ENCODE measurements at places on chromosomes 12 and 14.

- DNase-seq, result no peak
Observed at GRCh38 chr14:92948647-92949046, 25.7 kb downstream of the CHGA start.

DNA sequence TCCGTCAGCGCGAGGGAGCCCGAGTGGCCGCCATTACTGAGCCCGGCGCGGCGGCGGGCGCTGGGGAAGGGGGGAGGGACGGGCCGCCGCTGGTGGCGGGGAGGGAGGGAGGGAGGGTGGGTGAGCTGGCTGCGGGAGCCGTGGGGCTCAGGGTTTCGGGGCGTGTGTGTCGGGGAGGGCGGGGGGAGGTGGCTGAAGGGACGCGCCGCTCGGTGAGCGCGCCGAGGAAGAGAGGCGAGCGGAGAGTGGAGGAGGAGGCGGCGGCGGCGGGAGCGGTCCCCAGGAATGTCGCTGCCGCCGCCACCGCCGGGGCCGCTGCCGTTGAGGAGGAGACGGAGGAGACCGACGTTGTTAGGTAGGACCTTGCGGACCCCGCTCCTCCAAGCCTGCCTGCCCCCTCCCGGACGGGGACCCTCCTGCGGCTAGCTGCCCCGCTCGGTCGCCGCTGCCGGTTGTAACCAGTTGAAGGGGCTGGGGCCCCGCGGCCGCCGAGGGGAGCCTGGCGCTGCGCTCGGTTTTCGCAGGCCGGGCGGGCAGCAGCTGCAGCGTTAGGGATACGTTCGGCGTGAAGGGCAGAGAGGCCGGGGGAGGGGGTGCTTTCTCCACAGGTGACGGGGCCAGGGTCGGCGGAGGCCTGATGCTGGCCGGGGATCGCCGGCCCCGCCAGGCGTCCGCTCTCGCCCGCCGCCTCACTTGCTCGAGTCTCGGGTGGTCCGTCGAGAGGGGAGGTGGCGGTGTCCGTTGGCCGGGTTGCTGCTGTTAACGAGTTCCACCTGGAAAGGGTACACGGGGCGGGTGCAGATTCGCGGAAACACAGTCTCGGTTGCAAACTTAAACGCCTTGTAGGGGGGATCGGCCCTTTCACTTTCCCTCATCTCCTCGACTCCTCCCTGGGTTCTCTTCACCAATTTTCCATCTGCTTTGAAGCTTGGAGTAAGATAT lies at the start of gene ARHGAP5:
TSS of gene ARHGAP5 (plus strand) at position 224 of the 942 bp plus-strand sequence. CDS start 13,366 bp downstream, outside the sequence.
- peak; percentile 57 for DNase-seq

DNA sequence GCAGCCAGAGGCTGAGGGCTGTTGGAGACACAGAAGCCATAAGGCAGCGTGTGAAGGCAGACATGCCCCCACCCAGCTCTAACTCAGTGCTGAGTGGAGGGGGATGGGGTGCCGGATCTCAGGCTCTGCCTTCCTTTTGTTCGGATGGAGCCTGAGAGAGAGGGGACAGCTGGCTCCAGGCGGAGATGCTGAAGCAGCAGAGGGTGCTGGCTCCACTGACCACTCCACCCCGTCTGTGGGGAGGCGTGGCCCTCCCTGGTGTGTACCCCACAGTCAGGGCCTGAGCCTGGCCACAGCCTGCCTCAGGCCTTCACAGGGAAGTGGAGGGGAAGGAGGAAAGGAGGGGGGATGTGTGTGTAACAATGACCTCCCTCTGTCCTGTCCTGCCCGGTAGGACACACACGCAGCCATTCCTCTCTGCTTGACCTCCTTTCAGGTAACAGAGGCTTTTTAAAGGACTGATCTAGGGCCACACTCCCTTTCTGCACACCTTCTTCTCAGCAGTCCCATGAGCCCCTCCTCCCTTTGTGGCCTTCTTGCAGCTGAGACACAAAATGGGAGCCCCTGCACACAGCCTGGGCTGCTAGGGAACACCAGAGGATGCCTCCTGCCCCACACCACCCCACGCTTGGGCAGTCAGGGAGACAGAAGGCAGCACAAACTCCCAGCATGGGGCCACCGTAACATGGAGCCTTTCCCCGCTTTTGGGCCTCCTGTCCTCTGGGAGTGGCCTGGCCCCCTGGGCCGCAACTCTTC lies 9.6 kb upstream of the ENDOU start:
- DNase-seq, result no peak

DNA sequence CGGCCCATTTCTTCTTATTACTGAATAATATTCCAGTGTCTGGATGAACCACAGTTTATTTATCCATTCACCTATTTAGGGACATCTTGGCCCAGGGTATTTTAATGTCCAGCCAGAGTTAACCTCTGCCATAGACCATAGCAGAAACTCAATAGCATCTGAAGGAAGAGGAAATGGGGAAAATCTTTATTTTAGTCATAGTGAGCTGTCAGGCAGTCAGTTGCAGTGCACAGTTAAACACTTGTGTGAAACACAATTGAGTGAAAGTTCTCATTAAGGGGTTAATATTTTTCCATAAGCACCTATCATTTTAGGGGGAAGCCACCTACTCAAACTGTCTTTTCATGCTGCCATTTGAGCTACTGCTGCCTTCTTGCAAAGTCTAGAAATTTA lies 197.3 kb upstream of the PPFIA2 start:
- no peak for DNase-seq

GRCh38 chr12:4279198-4279690 lies 5.7 kb downstream of the CCND2 start:
- no peak for DNase-seq

DNA sequence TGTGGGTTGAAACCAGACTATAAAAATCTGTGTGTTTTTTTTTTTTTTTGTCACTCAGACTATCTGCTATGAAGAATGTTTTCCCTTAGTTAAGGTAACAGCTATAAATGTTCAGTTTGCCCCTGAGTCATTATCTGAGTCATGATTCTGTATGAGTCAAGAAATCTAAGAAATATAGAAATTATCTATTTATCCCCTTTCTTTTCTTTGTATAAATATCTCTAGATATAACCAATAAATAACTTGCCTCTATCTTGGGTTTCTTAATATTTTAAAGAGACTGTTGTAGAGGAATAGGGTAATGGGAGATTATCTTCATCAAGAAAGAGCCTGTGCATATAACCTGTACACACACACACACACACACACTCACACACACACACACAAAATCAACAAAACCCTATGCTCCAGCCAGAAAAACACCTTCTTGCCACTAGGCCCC lies 161.7 kb upstream of the EEA1 start:
- DNase-seq, result peak; percentile 47

- DNase-seq, result peak; percentile 54
Observed at GRCh38 chr14:102140027-102140749, 491 bp downstream of the WDR20 start.

DNA sequence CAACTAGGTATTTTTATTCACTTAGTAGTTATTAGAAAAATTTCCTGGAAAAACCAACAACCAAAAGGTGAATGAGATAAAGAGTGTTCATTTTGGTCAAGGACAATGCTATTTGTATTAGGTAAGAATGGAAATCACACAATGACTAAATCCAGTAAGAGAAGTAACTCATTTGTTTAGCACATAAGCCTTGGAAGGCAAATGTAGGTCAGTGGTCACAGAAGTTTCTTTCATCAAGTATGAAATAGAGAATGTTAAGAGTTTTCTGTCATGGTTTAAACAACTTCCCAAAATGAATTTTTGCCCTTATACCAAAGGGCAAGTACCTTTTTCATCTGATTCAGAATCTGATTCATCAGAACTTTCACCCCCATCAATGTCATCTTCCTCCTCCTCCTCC lies 101.7 kb downstream of the KIF21A start:
- DNase-seq, result no peak

DNA sequence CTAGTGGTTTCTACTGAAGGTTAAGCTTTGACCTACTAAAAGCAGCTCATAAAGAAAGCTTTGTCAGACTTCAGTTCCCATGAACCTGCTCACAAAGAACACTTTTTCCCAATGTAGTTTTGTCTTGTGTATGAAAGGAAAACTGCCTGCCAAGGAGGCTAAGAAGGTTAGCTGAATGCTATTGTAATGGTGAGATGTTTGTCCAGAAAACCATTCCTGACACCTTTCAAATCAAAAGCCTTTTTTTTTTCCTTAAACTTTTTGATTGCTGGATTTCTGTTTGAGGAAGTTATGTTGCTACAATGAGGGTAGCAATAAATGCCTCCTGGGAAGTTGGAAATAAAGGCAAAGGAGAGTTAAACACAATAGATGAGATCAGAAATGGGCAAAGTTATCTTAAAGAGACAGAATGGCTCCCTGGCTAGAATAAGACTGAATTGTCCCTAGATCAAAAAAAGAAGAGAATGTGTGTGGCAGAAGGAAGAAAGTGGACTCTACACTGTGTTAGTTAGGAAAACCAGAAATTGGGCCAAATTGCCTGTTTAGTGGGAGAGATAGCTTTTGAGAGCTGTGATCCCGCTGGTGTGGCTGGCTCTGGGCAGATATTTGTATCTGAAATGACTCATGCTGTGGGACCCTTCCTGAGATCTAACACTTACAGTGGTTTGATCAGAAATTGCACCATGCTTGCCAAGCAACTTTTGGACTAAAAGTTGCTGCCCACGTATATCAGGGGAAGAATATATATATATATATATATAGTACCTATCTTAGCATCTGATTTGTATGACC lies 27.5 kb downstream of the TECPR2 start:
- DNase-seq, result no peak

DNA sequence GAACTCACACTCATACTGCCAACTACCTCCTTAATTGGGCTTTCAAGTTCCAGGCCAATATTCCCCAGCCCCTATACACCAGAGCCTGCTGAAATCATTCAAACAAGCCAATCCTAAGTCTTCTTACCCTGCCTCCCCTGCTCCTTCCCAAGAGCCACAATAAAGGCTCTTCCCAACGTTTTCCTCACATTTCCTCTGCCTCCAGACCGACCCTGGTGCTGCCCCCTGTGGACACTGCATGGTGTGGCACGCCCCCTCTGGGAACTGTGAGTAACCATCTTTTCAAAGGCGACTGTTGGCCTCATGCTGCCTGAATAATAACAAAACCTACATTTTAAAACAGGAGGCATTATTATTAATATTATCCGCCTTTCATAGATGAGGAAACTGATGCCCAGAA lies 111.6 kb upstream of the NOS1 start:
- peak; percentile 51 for DNase-seq

DNA sequence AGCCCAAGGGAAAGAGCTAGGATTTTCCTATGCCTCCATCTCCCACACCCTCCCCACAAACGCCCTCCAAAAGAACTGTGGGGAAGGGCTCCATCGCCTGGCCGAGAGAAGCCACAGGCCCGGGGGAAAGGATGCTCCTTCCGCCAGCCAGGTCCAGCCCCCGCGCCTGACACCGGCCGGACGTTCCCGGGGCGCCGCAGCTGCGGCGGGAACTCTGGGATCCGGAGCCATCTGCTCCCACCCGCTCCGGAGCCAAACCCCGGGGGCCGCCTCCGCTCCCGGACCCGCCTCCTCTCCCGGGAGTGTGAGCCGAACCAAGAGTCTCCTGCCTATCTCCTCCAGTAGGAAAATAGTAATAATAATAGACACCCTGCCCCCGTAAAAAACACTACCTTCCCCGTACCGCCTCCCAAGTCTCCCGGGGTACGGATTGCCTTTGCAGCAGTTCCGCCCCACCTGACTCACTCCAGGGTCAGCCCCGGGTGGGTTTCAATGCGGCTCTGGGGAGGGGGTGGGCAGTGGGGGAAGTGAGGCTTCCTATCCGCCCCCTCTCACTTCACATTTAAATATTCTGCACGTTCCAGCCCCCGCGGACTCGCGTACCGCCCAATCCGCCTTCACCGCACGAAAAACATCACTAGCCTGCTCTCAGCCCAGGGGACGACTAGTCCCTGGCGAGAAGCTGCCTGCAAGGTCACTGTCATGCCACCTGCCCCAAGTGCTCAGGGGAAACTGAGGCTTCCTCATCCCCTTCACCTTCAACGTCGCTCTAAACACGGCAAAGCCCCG lies 2.4 kb downstream of the AGAP2 start:
- DNase-seq, result peak; percentile 72

DNA sequence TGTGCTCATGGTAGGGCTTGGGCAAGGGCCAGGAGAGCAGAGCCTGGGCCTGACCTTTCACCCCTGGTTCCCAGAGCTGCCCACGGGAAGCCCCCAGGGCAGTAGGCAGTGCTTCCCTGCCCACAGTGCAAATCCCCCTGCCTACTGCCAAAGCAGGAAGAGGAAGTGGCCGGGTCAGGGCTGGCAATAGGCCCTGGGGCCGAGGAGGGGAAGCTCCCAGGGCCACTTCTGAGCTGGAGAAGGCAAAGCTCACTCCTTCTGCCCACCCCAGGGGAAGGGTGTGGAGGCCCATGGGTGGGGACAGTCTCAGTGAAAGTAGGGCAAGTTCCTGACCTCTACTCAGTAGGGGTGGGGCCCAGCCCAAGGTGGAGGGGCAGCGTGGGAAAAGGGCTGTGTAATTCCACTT lies 5.4 kb upstream of the NR4A1 start:
- DNase-seq, result no peak

GRCh38 chr14:75132382-75133086 lies 5.7 kb upstream of the NEK9 start:
- peak; percentile 69 for DNase-seq

- DNase-seq, result no peak
Observed at GRCh38 chr14:105938055-105938863, 411.9 kb downstream of the TMEM121 start.

DNA sequence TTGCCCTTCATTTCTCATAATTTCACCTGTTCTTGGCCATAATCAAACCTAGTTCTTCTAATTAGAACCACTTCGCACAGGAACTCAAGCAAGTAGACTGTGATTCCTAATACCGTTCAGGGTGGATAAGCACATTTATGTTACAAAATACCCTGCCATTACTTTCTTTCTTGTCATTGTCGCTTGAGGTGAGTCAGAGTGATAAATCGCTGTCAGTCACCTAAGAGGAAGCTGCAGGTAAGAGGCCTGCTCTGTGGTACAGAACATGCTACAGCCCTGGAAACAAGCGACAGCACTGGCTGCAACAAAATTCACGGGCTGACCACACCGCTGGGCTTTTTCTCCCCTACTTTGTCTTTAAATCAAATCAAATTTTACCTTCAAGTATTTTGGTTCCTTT lies 218.2 kb downstream of the ANO6 start:
- no peak for DNase-seq

DNA sequence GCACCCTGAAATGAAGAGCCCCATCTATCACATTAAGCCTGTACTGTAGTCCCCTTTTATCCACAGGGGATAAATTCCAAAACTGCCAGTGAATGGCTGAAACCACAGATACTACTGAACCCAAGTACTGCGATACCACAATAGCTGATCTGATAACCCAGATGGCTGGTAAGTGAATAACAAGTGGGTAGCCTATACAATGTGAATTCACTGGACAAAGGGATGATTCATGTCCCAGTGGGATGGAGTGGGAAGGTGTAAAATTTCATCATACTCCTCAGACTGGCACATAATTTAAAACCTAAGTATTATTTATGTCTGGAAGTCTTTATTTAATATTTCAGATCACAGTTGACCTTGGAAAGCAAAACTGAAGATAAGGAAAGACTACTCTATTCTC lies 201.3 kb downstream of the GPHN start:
- DNase-seq, result peak; percentile 67

DNA sequence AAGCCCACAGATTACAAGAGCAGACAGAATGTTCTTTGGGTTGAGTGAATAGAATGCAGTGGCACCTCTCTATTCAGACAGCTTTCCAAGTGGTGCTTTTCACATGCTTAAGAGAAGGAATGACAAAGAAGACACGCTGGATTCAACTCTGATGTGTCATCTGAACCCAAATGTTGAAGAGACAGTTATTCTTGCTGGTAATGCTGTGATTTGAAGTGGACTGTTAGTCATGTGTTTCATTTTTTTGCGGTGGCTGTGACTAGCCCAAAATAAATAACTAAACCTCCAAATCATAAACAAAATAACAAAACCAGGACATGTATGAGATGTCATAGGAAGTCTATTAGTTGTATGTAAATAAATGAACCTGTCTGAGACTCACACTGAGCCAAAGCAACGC lies 391.8 kb upstream of the PRICKLE1 start:
- peak; percentile 73 for DNase-seq
